ENCODE measurements at places on chromosomes 6 and 20.

DNA sequence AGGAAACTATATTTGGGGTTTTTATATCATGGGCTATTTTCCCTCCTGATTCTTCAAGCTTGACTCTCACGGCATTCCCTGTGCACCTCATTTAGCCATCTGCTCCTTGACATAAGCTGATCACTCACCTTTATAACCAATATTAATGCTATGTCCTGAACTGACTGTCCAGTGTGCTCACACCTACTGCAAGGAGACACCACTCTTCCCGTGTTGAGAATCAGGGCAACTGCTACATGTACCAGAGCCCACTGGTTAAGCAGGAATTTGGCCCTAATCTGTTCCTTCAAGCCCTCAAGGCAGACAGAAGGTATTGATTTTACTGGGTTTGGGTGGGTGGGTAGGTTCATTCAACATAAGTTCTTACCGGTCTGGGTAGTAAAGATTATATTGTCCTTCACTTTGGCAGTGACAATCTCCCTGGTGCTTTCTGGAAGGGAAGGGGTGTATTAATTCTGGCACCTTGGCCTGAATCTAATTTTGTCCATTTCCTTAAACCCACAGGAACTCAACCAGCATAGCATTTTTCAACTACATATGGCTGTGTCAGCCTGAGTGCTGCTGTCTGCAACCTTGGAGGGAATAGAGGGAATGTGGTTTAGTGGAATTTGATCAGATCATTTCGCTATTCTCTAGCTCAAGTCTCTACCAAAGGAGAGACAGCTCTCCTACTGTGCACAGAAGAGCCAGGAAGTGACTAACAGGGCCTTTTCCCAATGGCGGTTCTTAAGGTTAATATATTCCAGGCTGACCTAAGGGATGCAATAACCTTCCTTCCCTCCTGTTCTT is 293.2 kb downstream of the BTBD9 start:
- peak; percentile 98 for DNase-seq

- no peak for DNase-seq
Observed at GRCh38 chr6:79564636-79565035, 27.4 kb upstream of the LCA5 start.

- DNase-seq: no peak
Observed at GRCh38 chr6:167652701-167653095, 174.0 kb upstream of the AFDN start.

- DNase-seq: no peak
Observed at GRCh38 chr6:139008117-139008516, 20.1 kb upstream of the REPS1 start.

DNA sequence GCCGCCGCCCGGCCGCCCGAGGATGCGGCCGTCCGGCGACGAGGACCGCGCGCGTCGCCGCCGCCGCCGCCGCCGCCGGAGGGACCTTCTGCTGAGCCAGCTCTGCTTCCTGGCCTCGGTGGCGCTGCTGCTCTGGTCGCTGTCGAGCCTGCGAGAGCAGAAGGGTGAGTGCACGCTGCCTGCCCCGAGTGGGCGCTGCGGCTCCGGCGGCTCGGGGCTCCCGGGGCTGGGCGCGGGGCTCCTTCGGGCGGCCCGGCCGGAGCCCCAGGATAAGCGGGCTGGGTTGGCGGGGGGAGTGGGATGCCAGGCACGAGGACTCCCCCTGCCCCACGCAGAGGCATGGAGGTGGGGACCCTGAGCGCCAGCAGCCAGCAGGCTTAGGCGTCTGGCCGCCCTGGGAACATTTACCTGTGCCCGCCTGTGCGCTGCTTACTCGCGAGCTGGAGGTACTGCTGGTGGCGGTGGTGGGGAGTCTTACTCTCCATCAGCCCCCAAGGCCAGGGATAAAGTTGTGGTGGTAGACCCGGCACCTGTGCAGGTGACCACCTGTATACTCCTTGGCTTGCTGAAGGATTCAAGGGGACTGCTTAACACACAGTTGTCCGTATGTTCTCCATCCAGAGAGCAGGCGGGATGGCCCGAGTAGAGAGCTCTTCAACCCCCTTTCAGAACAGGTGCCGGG is 520 bp downstream of the SLC24A3 start:
- peak; percentile 3 for DNase-seq
